ENCODE measurements at places on chromosomes 12 and 14.

DNA sequence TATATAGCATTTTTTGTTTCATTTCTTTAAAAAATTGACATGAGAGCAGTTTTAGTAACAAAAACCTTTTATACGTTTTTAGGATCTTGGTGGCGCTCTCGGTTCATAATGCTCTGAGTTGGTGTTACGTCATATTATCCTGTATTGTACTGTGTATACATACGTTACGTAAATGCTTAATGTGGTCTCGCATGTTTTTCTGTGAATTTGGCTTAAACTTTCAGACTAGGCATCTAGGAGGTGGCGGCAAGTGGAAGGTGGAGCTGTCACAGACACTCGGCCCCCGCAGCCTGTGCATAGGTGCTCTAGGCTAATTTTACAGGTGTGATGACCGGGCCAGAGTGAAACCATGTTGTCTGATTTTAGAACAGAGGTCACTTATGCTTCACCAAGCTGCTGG is 60.0 kb downstream of the PPP2R5C start:
- H3K4me3 ChIP-seq = no peak overlapping the region
- DNase-seq = no peak
- H3K36me3 ChIP-seq = peaks cover 14% of the 10 kb centered on the region
- H3K27me3 ChIP-seq = no peaks in the 10 kb centered on the region

DNA sequence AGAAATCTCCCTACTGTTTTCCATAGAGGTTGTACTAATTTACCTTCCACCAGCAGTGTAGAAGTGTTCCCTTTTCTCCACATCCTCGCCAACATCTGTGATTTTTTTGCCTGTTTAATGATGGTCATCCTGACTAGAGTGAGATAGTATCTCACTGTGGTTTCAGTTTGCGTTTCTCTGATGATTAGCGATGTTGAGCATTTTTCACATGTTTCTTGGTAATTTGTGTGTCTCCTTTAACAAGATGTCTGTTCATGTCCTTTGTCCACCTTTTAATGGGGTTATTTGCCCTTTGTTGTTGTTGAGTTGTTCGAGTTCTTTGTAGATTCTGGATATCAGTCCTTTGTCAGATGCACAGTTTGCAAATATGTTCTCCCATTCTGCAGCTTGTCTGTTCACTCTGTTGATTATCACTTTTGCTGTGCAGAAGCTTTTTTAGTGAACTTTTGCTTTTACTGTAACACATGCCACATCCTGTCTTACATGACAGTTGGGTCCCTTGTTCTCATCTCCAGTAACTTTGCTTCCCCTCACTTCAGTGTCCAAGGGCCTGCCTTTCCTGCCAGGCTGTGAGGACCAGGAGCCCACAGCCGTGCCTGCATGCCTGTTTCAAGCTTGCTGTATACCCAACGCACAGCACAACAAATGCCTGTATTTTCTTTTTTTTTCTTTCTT is 64.9 kb downstream of the SPRING1 start:
- peaks cover 3% of the 10 kb centered on the region for H3K36me3 ChIP-seq
- H3K4me1 ChIP-seq = peaks cover 29% of the 10 kb centered on the region
- no peak overlapping the region for H3K27ac ChIP-seq
- peak overlapping the region; percentile 67 for H3K4me3 ChIP-seq

- H3K4me1 ChIP-seq = no peaks in the 10 kb centered on the region
- H3K4me3 ChIP-seq = no peak overlapping the region
- H3K27ac ChIP-seq = no peak overlapping the region
- no peaks in the 10 kb centered on the region for H3K36me3 ChIP-seq
Observed at GRCh38 chr14:34655959-34656358, 26.0 kb upstream of the SNX6 start.

GRCh38 chr12:116547955-116548501 is 11.2 kb upstream of the MAP1LC3B2 start:
- H3K36me3 ChIP-seq = no peaks in the 10 kb centered on the region
- peaks cover 14% of the 10 kb centered on the region for H3K4me1 ChIP-seq
- DNase-seq = peak; percentile 47
- peak overlapping the region; percentile 50 for H3K27ac ChIP-seq
- no peaks in the 10 kb centered on the region for H3K27me3 ChIP-seq
- peak overlapping the region; percentile 19 for H3K4me3 ChIP-seq

DNA sequence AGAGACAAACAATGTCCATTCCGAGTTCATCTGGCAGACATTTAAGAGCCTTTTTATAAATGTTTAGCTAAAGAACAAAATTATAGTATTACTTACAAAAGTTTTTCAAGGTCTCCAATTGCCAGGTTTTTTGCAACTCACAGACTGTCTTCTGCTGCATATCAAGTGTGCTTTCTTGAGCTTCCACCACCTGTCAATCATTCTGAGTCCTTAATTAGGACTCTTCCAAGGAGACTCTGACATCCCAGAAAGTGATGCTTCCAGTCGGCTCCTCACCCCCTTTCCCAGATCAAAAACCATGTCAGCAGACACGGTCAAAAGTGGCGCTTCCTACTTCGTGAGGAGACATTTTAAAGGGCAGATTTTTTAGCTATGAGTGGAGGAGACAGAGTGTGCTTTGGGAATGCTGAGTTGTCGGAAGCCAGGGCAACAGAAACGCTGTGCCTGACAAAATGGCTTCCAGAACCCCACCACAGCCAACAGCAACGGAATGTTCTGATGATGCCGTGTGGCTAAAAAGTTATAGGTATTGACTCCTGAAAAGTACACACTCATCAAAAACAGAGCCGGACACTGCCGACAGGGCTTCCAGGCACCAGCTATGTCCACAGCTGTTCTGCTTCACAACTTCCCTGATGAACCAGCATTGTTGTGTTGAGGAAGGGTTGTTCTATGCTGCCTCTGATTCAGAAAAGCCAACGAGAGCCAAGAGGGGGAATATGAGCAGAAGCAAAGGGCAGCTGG is 116.1 kb upstream of the SLC35F4 start:
- no peak overlapping the region for H3K27ac ChIP-seq
- DNase-seq = no peak
- peaks cover 1% of the 10 kb centered on the region for H3K27me3 ChIP-seq
- H3K4me3 ChIP-seq = no peak overlapping the region

DNA sequence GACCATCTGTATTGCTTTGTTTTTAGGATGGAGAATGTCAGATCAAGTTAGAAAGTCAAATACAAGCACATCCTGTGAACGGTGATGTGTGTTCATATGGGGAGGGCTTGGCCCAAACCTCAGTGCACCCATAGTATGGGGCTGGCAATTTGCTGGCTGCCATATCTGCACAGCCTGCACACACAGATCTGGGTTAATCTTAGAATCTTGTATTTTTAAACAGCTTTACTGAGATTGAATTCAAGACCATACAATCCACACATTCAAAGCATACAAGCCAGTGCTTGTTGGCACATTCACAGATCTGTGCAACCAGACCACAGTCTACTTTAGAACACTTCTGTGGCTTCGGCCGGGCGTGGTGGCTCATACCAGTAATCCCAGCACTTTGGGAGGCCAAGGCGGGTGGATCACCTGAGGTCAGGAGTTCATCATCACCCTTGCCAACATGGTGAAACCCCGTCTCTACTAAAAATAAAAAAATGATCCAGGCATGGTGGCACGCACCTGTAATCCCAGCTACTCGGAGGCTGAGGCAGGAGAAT is 90.4 kb downstream of the CCDC92 start:
- no peaks in the 10 kb centered on the region for H3K4me1 ChIP-seq
- H3K27ac ChIP-seq = no peak overlapping the region
- no peak for DNase-seq
- H3K4me3 ChIP-seq = no peak overlapping the region

DNA sequence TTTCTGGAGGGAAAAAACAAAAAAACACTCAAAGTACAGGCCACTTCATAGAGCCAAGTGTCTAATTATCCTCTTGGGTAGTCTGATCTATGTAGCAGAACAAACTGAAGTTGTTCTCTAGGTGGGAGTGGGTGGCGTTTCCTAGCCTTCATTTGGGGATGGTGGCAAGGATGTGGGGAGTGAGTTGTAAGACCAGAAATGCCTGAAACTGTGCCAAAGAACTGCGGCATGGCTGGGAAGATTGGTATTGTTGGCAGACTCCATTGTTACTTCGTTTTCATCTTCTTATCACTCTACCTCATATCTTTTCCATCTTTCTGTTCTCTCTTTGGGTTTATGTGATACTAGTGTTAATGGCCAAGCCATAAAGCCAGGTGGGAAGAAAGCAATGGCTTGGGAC is 177.3 kb upstream of the DDHD1 start:
- no peaks in the 10 kb centered on the region for H3K36me3 ChIP-seq
- no peaks in the 10 kb centered on the region for H3K4me1 ChIP-seq
- DNase-seq = no peak
- no peak overlapping the region for H3K4me3 ChIP-seq
- no peak overlapping the region for H3K27ac ChIP-seq
- no peaks in the 10 kb centered on the region for H3K27me3 ChIP-seq

- peaks cover 23% of the 10 kb centered on the region for H3K27me3 ChIP-seq
- H3K36me3 ChIP-seq = no peaks in the 10 kb centered on the region
- peaks cover 3% of the 10 kb centered on the region for H3K4me1 ChIP-seq
- no peak overlapping the region for H3K27ac ChIP-seq
Observed at GRCh38 chr12:1816730-1817348, 3.5 kb upstream of the LRTM2 start.

GRCh38 chr14:79986251-79986650 is 225.1 kb downstream of the DIO2 start:
- no peak overlapping the region for H3K4me3 ChIP-seq
- no peak for DNase-seq
- H3K4me1 ChIP-seq = no peaks in the 10 kb centered on the region
- H3K27ac ChIP-seq = no peak overlapping the region
- H3K36me3 ChIP-seq = no peaks in the 10 kb centered on the region
- no peaks in the 10 kb centered on the region for H3K27me3 ChIP-seq

GRCh38 chr12:14915736-14916135 is 22.6 kb downstream of the ERP27 start:
- H3K4me3 ChIP-seq = no peak overlapping the region
- H3K27ac ChIP-seq = no peak overlapping the region
- no peak for DNase-seq
- peaks cover 8% of the 10 kb centered on the region for H3K4me1 ChIP-seq
- peaks cover 53% of the 10 kb centered on the region for H3K36me3 ChIP-seq

GRCh38 chr14:22319526-22320361 is 269.3 kb downstream of the DAD1 start:
- H3K4me3 ChIP-seq = no peak overlapping the region
- H3K36me3 ChIP-seq = no peaks in the 10 kb centered on the region
- peaks cover 2% of the 10 kb centered on the region for H3K4me1 ChIP-seq

DNA sequence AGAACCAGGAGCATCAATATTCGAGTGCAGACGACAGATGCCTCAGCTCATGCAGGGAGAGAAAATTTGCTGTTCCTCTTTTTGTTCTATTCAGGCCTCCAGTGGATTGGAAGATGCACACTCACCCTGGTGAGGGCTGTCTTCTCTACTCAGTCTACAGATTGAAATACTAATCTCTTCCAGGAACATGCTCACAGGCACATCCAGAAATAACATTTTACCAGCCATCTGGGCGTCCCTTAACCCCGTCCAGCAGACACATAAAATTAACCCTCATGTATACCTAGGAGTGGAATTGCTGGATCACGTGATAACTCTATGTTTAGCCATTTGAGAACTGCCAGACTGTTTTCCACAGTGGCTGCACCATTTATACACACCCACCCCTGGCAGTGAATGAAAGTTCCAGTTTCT is 4.5 kb upstream of the OAS2 start:
- peaks cover 9% of the 10 kb centered on the region for H3K36me3 ChIP-seq
- no peak overlapping the region for H3K4me3 ChIP-seq
- H3K27me3 ChIP-seq = no peaks in the 10 kb centered on the region
- H3K27ac ChIP-seq = peak overlapping the region; percentile 56
- peaks cover 17% of the 10 kb centered on the region for H3K4me1 ChIP-seq

- peaks cover 25% of the 10 kb centered on the region for H3K4me1 ChIP-seq
- no peaks in the 10 kb centered on the region for H3K36me3 ChIP-seq
- no peak for DNase-seq
- no peak overlapping the region for H3K4me3 ChIP-seq
- no peak overlapping the region for H3K27ac ChIP-seq
Observed at GRCh38 chr12:47825173-47825639, 5.5 kb upstream of the HDAC7 start.

- peaks cover 30% of the 10 kb centered on the region for H3K4me1 ChIP-seq
- no peak overlapping the region for H3K4me3 ChIP-seq
- H3K27ac ChIP-seq = no peak overlapping the region
- H3K27me3 ChIP-seq = no peaks in the 10 kb centered on the region
Observed at GRCh38 chr12:3747976-3748619, 4.8 kb downstream of the CRACR2A start.

GRCh38 chr14:31465111-31465510 is 7.8 kb upstream of the DTD2 start:
- no peak overlapping the region for H3K27ac ChIP-seq
- H3K27me3 ChIP-seq = no peaks in the 10 kb centered on the region
- H3K4me3 ChIP-seq = no peak overlapping the region
- H3K4me1 ChIP-seq = peaks cover 7% of the 10 kb centered on the region
- DNase-seq = no peak

- H3K36me3 ChIP-seq = no peaks in the 10 kb centered on the region
- H3K4me3 ChIP-seq = no peak overlapping the region
- no peaks in the 10 kb centered on the region for H3K27me3 ChIP-seq
- no peak for DNase-seq
Observed at GRCh38 chr12:86148612-86149011, 107.6 kb downstream of the MGAT4C start.

- H3K4me1 ChIP-seq = peaks cover 18% of the 10 kb centered on the region
- H3K36me3 ChIP-seq = no peaks in the 10 kb centered on the region
- H3K27me3 ChIP-seq = no peaks in the 10 kb centered on the region
- no peak for DNase-seq
Observed at GRCh38 chr14:92768795-92769194, 20.4 kb upstream of the LGMN start.

- H3K27me3 ChIP-seq = peaks cover 9% of the 10 kb centered on the region
- H3K27ac ChIP-seq = no peak overlapping the region
- H3K36me3 ChIP-seq = no peaks in the 10 kb centered on the region
- DNase-seq = no peak
- peaks cover 16% of the 10 kb centered on the region for H3K4me1 ChIP-seq
Observed at GRCh38 chr12:24954261-24954660, 5.4 kb upstream of the BCAT1 start.

- no peak for DNase-seq
- no peaks in the 10 kb centered on the region for H3K36me3 ChIP-seq
- no peak within 1 kb of the TSS for H3K27ac ChIP-seq
- peaks cover 22% of the 10 kb centered on the region for H3K27me3 ChIP-seq
Observed at GRCh38 chr12:99984271-99985128, at the start of gene ANKS1B. Gene ANKS1B, minus strand, starts transcription at chr12:99984936. Its CDS starts 699 bp downstream, at chr12:99984237.

- H3K4me3 ChIP-seq = no peak overlapping the region
- no peaks in the 10 kb centered on the region for H3K4me1 ChIP-seq
- H3K27ac ChIP-seq = no peak overlapping the region
Observed at GRCh38 chr14:101469382-101470247, 91.7 kb upstream of the DIO3 start.

DNA sequence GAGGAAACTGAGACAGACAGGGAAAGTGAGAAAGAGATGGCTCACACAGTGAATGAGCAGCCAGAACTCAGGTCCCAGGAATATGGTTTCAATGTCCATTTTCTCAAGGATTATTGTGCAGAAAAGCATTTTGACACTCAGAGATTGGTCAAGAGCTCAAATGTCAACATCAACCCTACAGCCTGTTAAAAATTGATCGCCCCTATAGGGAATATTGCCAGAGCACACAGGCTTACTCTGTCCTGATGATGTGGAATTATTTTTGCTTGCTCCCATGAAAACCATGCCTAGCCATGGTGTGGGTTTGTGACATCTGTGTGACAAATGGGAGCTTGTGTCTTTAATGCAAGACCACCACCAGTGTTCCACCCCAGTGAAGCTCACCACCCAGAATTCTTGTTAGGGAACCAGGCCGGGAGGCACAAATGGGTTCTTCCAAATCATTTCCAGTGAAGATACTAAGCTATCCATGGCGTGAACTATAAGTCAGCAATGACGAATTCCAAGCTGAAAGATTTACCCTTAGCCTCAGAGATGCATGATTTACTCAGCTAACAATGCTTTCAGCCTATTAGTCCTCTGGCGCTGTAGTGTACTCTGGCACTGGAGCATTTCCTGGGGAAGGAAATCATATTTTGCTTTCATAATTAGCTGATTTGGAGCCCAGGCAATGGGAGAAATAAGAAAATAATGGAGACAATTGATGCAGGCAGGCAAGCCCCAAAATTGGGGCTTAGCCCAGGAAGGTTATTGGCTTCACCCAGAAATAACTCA is 1188.2 kb upstream of the TMEM132C start:
- H3K36me3 ChIP-seq = no peaks in the 10 kb centered on the region
- DNase-seq = no peak
